Nasal cavity respiratory epithelium epithelial cell of viscerocranial mucosa (primary cell): ENCODE measurements at places on chromosomes 5 and 9. TPM values are rescaled to one million over a fixed set of nuclear protein-coding genes. Genes with fewer than 3 reads are reported as not detected.

The RASEF gene
- 3.4 and 20.9 TPM in 2 replicates for total RNA-seq

The IL33 gene
- 2.1 and 16.6 TPM in 2 replicates for total RNA-seq

The PKD2L2 gene
- not detected in 2 replicates for total RNA-seq

The MSMP gene
- not detected in 2 replicates for total RNA-seq

The SLC34A1 gene
- total RNA-seq, result 0.14 TPM in 1 of 2 replicates, not detected in the other
